CD4-positive, alpha-beta T cell treated with Interleukin-21 for 1 hour (primary cell): ENCODE measurements at places on chromosomes 2 and 18.

GRCh38 chr2:231397011-231397927 lies 1.8 kb downstream of the B3GNT7 start:
- no peak for DNase-seq

- no peak for DNase-seq
Measured at GRCh38 chr2:11128243-11128951, 26.9 kb upstream of the SLC66A3 start.

DNA sequence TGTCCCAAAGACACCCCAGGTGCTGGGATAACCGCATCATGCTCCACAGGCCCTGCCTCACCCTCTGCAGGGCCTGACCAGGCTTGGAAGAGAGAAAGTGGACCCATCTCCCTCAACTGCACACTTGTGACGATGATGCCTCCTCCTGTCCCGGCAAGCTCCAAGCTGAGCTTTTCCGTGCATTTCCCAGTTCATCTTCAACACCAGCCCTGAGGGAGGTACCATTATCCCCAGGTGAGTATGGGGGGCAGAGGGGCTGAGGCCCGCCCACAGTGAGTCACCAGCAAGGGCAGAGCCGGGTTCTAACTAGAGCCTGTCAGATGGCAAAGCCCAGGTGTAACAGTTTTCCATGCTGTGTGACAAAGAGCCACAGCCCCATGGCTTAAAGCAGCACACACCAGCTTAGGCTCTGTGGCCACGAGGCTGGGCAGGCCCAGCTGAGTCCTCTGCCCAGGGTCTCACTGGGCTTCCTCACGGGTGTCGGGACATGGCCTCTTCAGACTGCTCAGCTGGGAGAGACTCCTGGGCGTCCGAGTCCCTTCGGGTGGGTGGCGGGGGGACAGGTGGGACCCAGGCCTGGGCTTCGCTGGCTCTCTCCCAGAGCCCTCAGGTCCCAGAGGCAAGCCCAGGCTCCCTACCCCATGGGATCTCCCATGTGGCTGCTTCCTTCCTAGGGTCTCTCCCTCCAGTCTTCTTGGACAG lies 108.4 kb upstream of the OTOS start:
- no peak for DNase-seq

DNA sequence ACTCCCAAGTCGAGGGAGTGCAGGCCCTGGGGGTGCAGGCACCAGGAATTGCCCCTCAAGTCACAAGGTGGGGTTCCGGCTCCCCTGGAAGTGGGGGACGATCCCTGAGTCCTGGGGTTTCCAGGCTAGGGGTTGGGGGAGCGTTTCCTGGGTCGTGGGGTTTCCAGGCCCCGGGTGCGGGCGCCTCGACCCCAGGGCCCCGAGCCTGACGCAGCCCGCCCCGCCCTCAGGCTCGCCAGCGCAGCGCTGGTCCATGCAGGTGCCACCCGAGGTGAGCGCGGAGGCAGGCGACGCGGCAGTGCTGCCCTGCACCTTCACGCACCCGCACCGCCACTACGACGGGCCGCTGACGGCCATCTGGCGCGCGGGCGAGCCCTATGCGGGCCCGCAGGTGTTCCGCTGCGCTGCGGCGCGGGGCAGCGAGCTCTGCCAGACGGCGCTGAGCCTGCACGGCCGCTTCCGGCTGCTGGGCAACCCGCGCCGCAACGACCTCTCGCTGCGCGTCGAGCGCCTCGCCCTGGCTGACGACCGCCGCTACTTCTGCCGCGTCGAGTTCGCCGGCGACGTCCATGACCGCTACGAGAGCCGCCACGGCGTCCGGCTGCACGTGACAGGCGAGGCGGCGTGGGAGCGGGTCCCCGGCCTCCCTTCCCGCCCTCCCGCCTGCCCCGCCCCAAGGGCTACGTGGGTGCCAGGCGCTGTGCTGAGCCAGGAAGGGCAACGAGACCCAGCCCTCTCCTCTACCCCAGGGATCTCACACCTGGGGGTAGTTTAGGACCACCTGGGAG lies 12.0 kb downstream of the SIGLEC15 start:
- DNase-seq, result peak; percentile 40

DNA sequence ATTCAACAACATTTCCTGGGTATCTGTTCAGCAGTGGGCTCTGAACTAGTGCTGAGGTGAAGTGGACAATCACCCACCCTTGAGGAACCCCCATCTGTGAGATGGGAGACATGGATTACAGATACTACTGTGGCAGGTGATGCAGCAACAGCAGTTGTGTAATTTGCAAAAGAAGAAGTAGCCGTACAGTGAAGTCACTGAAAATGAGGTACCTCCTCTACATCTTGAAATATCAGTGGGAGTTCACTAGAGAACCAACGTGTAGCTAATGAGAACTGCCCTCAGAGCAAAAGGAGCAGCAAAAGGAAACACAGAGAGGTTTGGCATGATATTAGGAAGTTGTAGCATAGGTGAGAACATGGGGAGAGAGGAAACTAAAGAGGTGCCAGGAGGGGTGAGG lies 41.3 kb downstream of the VSNL1 start:
- no peak for DNase-seq

- DNase-seq, result no peak
Measured at GRCh38 chr2:215290980-215291599, 20.8 kb upstream of the ATIC start.

- DNase-seq, result no peak
Measured at GRCh38 chr18:11502368-11502767, 107.0 kb upstream of the SLC35G4 start.

GRCh38 chr2:55384786-55385185 lies 34.9 kb downstream of the CCDC88A start:
- no peak for DNase-seq

- no peak for DNase-seq
Measured at GRCh38 chr2:148538375-148538774, 106.2 kb upstream of the EPC2 start.

GRCh38 chr18:55163550-55163949 lies 204.3 kb upstream of the CCDC68 start:
- no peak for DNase-seq

DNA sequence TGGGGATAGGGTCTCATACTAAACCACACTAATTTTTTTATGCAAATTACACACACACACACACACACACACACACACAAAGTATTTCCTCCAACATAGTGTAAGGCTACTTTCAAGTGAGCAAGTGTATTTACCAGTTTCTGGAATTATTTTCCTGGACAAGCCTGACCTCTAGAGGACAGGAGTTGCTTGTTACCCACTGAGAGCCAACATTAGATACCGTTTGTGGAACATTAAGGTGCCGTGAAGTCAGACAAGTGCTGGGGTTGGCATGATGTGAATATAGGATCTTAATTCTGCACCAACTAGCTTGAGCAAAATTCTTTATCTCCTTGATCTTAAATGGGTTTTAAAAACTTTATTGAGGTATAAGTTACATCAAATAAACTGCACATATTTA lies 39.3 kb upstream of the SERPINB2 start:
- DNase-seq, result peak; percentile 8

DNA sequence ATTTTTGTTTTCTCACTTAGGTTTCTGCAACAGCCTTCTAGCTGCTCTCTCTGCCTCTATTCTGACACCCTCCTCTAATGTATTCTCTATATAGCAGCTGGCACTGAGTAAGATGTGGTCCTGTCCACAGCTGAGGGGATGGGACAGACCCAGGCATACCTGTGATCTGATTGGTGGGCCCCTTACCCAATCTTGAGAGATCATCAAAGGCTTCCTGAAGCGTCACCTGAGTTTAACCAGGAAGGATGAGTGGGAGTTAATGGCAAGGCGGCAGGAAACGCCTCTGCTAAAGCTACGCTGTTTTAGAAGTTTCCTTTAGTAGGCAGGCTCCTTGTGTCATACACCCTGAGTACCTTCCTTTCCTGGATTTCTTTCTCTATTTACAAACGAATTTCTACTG lies 5.7 kb upstream of the TET3 start:
- DNase-seq, result peak; percentile 86

DNA sequence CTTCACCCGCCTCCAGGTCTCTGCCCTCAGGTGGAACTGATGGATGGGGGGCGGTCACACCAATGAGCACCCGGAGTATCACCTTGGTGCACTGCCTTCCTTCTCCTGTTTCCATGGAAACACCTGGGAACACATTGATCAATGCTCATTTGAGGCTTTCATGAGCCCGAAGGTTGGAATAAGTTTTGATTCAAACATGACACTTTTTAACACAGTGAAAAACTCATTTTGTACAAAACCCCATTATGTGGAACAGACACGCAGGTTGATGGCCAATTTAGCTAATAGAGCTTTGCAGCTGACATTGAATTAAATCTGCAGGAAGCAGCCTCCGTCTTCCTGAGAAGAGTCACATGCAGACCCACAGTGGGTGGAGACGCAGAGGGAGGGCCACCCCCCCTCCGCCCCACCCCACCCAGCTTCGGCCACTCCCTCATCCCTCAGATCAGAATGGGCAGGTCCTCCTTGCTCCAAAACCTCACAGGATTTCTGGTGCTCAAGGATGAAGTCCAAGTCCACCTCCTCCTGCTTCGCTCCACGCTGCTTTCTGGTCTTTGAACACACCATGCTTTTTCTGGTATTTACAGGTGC lies 96.0 kb upstream of the MYCN start:
- no peak for DNase-seq

DNA sequence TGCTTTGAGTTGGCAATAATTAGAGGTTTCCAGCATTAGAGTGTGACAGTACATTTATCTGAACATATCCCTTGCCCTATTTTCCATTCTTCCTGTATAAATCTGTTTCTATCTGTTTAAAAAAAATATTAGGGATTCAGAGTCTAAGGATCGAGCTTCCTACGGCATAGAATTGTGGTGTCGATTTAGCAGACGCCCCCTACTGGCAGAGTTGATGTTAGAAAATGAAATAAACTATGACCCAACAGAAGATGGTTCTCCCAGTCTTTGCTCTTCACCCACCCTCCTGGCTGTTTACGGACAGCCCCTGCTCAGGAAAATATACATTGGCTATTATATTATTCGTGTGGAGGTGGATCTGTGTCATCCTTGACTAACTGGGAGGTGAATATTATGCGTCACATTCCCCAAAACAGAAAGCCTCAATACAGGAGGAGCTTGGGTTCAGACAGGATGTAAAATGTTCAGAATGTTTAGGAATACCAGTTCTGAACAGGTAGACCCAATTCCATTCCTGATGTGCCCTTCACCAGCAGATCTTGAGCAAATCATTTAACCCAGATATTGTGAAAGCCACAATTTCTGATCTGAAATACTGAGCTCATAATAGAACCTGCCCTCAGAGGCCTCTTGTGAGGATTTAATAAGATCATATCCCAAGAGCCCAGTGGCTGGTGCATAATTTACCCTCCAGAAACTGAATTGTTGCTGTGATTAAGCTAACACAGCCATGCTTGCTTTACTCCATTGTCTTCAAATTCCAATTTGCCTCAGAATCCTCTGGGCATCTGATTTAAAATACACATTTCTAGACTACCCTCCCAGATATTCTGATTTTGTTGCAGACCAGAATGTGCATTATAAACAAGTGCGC lies 10.8 kb upstream of the ERMN start:
- peak; percentile 66 for DNase-seq

DNA sequence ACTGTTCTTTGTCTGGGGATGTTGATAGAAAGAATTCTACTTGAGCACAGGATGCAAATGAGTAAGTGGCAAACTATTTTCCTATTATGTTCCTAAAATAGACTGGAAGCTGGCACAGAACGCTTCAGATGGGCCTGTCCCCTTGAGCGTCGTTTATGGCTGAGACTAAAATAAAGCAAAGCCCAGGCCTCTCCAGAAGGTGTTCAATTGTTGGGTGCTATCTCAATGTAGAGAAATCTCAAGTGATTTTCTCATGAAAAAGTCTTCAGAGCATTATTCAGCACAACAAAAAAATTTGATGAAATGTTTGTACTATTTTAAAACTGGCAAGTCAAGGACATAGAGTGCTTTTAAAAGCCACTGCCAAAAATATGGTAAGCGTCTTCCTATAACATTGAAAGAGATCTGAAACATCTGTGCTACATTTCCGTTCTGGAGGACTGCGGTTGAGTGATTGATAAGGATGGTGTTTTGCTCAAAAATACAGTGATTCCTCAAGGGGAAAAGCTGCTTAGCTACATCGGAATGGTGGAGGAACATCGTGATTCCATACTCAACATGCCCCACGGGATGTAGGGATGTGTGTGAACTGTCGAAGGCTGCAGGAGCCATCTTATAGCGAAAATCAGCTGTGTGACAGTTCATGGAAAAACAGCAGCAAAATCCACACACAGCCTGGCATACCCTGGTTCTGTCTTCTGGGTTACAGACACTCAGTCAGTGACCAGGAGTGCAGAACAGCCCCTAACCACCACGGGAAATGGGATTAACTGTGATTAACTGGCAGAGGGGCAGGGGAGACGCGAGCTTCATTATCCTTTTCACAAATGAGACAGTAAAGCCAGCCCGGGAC lies 10.4 kb upstream of the LRRFIP1 start:
- no peak for DNase-seq

DNA sequence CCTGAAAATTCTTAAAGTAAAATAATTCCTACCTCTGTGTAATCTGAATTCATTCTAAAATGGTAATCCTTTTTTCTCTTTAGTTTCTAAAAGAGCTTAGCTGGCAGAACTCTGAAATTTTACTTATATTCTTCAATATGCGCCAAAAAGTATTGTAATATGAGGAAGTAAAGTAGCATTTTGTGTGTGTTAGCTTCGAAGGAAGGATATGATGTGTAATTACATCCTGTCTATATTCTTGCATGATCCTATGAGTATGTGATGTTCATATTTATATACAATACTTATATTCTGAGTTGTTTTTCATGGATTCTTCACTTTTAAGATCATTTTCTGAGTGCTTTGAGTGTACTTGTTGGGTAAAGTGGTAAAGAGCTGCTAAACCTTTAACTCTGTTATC lies 402.9 kb upstream of the PKDCC start:
- DNase-seq, result no peak

- DNase-seq, result no peak
Measured at GRCh38 chr2:224711381-224711780, 4.8 kb downstream of the CCDC195 start.

GRCh38 chr2:194824450-194824849 lies 832.6 kb upstream of the SLC39A10 start:
- no peak for DNase-seq

DNA sequence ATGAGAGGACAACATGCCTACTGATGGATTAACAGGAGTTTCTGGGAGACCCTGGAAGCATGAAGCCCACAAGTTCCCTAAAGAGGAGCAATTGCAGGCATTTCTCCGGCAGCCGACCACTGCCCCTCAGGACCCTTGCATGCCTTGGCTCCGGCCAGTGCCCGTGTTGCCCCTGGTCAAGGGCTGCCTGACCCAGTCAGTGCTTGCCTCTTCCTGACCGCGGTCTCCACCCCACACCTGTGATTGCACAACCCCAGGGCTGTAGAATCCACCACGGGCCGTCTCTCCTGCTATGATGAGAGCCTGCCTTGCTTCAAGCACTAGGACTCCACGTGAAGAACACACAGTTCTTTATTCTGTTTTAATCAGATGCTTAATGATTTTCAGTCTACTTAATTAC lies 127.5 kb downstream of the GLI2 start:
- no peak for DNase-seq

DNA sequence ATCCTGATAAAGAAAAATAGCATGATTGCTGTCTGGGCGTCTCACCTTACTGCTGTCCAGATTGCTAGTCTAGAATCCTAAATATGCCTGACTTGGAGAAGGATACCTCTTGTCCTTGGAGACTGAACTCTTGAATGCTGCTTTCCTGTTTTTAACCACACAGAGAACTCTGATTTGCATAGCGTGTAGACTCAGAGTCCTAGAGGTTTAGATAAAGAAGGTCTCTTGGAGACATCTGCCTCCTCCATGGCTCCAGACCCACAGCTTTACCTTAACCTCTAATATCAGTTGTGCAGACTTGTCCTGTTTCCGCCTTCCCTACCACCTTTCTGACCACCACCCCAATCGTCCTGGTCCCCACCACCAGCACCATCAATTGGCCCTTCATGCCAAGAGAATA lies 292.6 kb upstream of the CYRIA start:
- DNase-seq, result no peak
